ENCODE measurements at places on chromosomes 11 and 22.

DNA sequence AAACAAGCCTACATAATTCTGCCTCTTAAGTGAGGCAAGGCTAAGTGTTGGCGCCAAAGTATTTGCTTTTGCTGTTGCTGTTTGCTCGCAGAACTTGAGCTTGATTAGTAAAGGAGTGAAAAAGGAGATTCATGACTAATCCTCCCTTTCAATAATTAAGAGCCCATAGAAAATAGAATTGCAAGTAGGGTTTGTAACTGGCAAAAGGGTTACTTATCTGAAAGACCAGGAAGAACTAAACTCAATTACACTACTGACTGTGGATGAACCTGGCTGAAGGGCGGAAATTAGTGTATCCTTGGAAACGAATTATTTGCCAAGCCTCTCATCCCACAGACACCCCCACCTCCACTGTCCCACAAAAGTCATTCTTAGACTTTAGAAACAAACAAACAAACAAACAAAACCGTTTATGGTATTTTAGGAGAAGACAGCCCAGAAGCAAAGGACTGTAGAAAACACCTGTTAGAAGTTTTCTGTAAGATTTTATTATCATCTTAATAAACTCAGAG is 411 bp upstream of the EXPH5 start:
- DNase-seq: no peak

- peak; percentile 16 for DNase-seq
Measured at GRCh38 chr11:76803811-76804600, 20.9 kb downstream of the TSKU start.

DNA sequence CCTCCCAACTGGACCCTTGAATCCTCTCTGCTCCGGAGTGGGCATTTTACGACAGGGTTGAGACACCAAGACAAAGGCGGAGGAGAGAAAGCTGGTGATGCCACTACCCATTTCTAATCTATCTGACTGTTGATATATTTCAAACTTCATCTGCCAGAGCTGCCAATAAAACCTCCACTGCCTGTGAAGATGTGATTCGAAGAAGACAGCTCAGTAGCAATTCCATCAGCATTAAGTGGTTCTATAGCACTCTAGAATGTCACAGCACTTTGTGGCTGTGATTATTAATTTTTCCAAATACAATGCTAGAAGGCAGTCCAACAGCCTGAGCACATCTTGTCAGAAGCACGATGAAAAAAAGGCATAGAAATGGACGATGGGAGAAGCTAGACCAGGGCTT is 282.8 kb downstream of the OPCML start:
- no peak for DNase-seq

GRCh38 chr11:37203006-37203405 is 605.0 kb upstream of the RAG2 start:
- DNase-seq: no peak
